ENCODE measurements at places on chromosomes 12 and 14.

- DNase-seq: no peak
Measured at GRCh38 chr12:63882844-63883243, 38.3 kb downstream of the SRGAP1 start.

- no peak for DNase-seq
Measured at GRCh38 chr12:79164890-79165289, 300.3 kb downstream of the SYT1 start.

- no peak for DNase-seq
Measured at GRCh38 chr12:107440606-107441005, 245.0 kb upstream of the PWP1 start.

GRCh38 chr12:70002912-70003255, 177.9 kb downstream of the MYRFL start:
- no peak for DNase-seq

- no peak for DNase-seq
Measured at GRCh38 chr14:65991104-65991503, 495.1 kb upstream of the CCDC196 start.

GRCh38 chr12:122876731-122877130, 19.2 kb downstream of the VPS37B start:
- DNase-seq: no peak

- DNase-seq: no peak
Measured at GRCh38 chr12:109763201-109763841, 49.7 kb downstream of the FAM222A start.

DNA sequence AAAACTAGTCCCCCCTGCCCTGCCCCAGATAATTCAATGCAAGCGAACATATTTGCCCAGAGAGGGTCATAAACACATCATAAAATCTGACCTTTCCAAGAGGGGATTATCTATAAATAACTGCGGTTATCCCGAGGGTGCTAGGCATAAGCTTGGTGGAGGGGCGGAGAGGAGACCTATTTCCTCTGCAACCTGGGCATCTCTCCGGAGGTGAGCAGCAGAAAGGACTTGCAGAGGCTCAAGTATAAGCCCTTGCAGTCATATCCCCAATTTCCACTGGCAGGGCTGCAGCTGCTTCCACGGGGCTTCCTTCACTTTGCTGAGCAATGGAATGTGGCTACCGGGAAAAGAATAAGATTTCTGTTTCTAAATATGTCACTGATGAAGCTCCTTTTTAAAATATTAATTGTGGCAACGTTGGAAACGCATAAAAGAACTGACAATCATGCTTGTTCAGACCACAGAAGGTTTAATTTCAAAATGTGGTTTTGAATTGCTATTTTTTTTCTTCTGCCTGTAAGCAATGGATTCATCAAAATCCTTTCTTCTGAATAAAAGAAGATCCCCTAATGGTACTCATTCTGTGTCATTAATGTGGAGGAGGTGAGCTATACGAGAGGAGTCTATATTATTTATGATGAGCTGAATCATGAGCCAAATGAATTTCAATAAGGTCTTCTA, 268.9 kb upstream of the ATP2B1 start:
- no peak for DNase-seq

DNA sequence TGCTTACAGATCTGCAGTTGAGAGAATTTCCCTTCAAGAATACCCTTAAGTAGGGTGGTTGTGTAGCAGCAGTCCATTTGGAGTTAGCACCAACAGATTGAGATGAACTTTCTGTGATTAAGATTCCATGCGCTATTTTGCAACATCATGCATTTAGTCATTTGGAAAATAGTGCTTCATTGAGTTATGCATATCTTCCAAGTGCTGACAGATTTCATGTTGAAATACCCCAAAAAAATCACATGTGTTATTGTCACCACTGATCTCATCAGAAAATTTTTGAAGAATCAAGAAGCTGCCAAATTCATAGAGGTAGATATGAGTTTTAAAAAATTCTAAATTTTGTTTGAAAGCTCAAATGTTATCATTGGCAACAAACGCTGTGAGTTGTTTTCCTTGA, 35.5 kb upstream of the OSBPL8 start:
- no peak for DNase-seq
